ENCODE measurements at places on chromosomes 12 and 14.

- DNase-seq, result no peak
These were observed 4.1 kb upstream of the RBM19 start for GRCh38 chr12:113970211-113970610.

DNA sequence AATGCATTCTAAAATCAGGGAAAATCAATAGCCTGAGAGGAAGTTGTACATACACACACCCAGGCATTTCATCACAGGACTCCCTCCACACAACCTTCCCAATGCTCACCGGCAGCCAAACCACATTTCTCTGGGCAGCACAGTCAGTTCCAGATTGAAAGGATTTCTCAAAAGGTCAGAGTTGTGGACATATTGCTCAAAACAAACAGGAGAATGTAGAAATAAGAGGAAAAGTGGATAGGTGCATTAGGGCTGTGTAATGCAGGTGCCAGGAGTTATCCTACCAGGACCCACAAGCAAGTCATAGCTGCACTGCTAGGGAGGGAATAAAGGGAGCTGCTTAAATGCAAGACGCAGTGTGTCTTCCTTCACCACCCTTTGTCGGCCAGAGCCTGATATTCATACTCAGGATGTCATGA, 62.9 kb downstream of the GCH1 start:
- DNase-seq, result no peak

DNA sequence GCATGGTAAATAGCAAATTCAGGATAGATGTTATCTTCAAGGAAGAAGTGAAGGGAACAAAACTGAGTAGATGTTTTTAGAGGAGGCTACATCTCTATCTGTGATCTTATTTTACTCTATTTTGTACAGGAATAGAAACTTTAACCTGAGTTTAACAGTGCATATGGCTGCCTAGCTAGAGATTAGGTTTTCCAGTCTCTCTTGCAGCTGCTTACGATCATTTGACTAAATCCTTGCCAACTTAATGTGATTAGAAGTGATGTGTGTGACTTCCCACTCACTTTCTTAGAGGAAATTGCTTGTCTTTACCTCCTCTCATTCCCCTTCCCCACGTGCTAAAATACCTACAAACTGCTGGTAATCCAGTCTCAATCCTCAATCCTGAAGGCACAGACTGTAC, 26.5 kb upstream of the SLC15A5 start:
- DNase-seq, result no peak

DNA sequence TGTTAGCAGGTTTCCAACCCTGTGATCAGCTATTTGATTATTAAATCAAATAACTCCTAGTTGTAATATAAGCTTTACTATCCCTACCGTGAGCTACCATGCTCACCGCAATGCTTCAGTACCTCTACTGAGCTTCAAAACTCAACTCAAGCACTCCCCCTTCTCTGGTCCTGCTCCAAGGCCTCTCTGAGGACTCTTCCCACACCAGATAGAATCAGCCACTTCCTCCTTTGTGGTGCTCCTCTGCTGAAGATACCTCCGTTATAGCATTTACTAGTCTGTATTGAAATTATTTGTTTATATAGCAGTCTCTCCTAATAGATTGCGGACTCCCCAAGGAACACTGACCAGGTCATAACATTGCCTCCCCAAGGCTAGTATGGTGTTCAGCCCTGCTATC, 17.5 kb downstream of the AREL1 start:
- no peak for DNase-seq

DNA sequence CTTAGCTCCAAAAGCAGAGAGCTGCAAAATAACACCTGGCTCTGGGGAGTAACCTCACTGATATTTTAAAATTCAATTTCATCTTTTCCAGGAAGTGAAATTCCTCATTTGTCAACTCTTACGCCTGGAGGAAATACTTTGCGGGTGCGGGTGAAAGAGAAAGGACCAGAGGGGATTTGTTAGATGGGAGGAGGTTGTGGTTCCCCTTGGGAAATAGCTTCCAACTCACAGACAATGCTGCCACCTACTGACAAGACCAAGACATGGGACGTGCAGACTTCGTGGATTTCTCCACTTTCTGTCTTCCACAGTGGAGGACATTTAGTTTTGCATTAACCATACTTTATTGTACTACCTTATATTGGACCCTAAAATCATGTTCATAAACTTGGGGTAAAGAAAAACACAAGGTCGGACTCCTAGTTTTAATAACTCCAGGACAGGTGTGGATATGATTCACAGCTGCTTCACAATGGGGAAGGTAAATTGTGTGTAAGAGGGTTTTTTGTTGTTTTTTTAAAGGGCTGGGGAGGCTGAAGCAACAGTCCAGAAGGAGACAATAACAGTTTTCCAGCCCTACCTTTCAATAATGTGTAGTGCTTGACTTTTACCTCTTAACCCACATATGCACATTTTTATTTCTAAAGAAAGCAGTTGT, 10.8 kb downstream of the FBXL14 start:
- peak; percentile 70 for DNase-seq

GRCh38 chr14:105865266-105865903, 339.0 kb downstream of the TMEM121 start:
- DNase-seq, result no peak

GRCh38 chr12:75432924-75433323, 42.0 kb downstream of the GLIPR1L2 start:
- no peak for DNase-seq

DNA sequence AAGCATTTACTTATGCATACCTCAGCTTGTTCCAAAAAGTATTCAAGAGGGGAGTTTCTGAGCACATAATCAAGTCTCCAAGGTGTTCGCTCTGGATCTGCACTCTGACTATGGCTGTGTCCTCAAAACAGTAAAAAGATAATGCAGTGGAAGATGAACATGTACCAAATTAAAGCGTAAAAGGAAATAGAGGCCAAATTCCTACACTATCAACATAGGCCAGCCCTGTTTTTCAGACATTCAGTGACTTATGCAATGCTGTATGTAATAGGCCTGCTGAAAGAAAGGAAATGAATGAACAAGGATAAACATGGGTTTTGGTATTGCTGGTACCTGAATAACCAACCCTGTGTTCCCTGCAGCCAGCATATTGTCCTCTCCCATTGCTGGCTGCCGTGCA, 115.7 kb downstream of the SAMD4A start:
- DNase-seq, result no peak

DNA sequence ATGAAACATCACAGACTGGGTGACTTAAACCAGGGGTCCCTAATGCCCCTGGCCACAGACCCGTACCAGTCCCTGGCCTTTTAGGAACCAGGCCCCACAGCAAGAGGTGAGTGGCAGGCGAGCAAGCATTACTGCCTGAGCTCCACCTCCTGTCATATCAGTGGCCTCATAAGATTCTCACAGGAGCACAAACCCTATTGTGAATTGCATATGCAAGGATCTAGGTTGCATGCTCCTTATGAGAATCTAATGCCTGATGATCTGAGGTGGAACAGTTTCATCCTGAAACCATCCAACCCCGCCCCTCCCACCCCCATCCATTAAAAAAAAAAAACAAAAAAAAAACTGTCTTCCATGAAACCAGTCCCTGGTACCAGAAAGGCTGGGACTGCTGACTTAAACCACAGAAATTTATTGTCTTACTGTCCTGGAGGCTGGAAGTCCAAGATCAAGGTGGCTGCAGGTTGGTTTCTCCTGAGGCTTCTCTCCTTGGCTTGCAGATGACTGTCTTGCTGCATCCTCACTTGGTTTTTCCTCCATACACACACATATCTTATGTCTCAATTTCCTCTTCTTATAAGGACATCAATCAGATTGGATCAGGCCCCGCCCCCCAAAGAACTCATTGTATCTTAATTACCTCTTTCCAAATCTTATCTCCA, 235.9 kb downstream of the CHST11 start:
- DNase-seq, result no peak

- DNase-seq, result no peak
These were observed 257.6 kb downstream of the EGLN3 start for GRCh38 chr14:33693237-33693636.

- DNase-seq, result no peak
These were observed 828.8 kb upstream of the SEL1L start for GRCh38 chr14:82362452-82362851.

DNA sequence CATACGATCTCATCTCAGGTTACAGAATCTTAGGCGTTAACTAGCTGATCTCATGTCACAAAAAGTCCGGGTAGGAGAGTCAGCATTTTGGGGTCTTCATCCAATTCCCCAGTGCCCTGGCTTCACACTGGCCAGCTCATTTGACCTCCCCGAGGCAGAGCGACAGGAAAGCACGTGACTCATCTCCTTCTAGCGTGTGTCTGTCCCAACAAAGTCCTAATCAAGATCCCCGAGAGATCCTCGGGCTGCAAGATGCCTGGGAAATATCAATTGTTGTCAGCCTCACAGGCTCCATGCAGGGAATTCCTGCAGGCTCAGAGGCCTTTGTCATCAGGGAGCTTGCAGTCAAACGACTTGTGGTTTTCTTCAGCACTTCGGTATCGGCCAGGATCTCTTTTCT, 57.5 kb downstream of the ZNF664 start:
- no peak for DNase-seq

DNA sequence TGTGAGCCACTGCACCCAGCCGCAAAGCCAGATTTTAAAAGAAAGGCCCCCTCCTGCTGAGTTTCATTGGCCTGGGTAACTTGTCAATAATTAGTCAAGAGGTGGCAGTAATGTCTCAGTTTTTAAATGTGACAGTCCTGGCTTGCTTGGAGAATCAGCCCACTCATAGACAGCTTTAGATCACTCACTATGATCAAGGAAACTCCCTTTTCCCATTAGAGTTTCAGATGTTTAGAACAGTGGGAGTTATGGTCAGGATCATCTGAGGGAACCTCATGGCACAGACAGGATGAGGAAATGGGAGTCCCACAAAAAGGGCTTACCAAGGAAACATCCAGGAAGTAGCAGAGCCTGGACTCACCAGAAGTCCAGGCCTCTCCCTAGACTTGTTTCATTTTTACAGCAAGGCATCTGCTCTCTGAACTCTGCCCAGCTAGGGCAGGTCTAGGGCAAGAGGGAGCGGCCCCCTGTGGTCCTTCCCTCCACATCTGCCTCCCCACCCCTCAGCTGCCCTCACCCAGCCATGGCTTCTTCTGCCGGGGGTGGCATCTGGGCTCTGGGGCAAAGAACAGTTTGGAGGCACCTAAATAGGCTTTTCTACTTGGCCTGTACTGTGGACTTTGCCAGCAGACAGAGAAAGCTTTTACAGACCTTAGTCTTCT, 11.2 kb downstream of the BCL2L14 start:
- peak; percentile 15 for DNase-seq

GRCh38 chr14:61102549-61103466, 121.8 kb downstream of the SLC38A6 start:
- DNase-seq, result no peak

GRCh38 chr14:63652406-63652805, 10.7 kb upstream of the WDR89 start:
- DNase-seq, result no peak

- DNase-seq, result no peak
These were observed 112.3 kb downstream of the NRXN3 start for GRCh38 chr14:78282437-78282836.

- DNase-seq, result peak; percentile 30
These were observed 127.7 kb upstream of the MAX start for GRCh38 chr14:65229748-65230728.

All from CD4-positive, alpha-beta T cell treated with Interleukin-15 for 4 hours (primary cell).